Renal cortex interstitium (tissue), 15 donors: ENCODE measurements at places on chromosomes 4 and X.
A peak's percentile ranks its signal among the peaks of the same experiment; 100 is the strongest.

DNA sequence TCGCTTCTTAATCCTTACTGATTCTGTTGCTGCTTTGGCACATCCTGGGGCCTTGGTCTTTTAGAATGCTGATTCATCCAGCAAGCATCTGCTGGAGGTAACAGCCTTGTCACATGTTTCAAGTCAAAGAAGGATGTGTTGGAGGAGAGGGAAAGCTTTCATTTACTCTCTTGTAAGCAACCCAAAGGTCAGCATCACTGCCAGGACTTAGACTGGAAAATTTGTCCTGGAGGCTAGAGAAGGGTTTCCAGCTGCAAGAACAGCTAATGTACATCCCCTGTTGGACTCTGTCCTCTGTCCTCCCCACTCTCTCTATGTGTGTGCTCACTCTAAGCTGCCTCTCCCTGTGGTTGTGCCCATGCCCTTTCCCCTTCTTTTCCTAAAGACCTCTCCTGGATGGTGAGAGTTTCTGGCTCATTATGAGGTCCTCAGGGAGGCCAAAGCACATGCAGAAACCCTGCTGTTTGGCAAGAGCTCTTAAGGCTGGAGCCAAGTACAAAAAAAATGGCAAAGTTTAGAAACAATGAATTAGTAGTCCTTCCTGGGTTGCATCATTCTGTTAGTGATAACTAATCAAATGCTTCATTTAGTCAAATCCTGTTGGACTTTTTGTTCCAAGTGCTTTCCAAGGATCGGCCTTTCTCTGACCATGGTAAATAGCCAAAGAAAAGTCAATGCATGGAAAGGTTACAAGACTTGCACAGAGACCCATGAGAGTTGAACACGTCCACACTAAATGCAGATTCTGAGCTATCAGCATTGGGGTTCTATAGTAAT is 13.4 kb upstream of the SRPX start:
- DNase-seq: no peak

DNA sequence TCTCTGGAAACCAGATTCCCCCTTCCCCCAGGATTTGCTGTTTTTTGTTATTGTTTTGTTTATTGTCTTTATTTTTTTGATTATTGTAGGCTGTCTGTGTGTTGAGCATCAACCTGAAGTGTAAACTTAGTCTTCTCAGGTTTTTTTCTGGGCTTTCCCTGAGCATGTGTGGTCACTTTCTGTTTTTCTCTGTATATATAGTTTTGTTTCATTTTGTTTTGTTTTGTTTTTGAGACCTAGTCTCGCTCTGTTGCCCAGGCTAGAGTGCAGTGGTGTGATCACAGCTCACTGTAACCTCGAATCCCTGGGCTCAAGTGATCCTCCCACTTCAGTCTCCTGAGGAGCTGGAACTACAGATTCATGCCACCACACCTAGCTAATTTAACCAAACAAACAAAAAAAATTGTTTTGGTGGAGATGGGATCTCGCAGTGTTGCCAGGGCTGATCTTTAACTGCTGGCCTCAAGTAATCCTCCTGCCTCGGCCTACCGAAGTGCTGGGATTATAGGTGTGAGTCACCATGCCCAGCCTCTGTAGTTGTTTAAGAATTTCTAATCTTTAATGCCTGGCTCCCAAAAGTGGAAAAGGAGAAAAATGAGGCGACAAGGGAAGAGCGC is 9.1 kb downstream of the IL13RA1 start:
- no peak for DNase-seq

DNA sequence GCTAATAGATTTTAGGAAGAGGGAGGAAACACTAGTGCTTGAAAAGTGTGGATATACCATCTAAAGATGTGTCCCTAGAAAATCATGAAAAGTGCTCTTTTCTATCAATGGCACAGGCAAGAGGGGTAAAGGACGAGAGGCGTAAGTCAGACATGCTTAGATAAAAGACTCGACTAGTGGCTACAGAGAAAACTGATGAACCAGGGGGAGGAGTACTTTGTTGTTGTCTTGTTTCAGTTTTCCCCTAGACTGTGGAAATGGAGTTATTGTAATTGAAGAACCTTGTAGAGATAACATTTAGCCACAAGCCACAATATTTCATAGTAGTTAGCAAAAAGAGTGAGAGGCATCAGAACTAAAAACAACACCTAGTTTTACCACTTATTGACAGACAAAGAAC is 21.4 kb downstream of the GALNTL6 start:
- no peak for DNase-seq

DNA sequence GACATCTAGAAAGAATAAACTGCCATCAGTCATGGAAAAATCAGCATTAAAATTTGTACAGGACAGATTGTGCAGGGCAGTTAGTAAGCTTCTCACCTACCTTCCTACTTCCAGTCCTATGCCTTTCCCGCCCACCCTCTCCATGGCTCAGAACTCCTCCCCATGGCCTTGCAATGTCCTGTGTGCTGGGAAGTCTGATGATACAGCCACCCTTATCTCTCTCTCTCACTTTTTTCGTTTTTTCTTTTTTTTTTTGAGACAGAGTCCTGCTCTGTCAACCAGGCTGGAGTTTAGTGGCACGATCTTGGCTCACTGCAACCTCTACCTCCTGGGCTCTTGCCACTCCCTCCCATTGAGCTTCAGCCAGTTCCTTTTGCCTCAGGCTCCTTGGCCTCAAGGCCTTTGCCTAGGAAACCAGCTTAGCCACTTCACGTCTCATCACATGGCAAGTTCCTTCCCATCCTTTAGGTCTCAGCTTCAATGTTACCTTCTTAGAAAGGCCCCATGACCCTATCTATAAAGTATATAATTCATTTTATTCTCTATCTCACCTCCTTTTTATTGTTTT is 259.7 kb downstream of the NKX6-1 start:
- DNase-seq: no peak

DNA sequence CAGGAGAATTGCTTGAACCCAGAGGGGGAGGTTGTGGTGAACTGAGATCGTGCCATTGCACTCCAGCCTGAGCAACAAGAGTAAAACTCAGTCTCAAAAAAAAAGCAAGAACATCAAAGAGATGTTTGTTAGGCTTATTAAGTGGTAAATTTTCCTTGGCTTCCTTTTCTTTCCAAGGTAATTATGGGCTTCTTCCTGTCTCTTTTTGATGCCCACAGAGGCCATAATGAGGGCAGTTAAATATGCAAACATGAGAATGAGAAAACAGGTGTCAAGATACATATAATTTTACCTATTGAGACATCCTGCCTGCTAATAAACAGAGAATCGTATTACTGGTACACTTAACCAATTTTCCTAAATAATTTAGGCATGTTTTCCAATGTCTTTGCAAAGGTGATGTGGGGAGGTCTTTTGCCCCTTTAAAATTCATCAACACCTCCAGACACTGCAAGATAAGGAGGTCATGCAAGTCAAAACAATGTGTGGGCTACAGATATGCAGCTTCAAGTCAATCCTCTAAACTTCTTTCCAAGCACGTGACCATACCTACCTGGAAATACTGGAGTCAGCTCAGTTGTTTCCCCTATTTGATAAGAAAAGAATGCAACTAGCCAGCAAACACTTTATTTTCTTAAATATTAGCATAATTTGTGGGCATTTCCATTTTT is 2.7 kb downstream of the SLC39A8 start:
- no peak for DNase-seq

DNA sequence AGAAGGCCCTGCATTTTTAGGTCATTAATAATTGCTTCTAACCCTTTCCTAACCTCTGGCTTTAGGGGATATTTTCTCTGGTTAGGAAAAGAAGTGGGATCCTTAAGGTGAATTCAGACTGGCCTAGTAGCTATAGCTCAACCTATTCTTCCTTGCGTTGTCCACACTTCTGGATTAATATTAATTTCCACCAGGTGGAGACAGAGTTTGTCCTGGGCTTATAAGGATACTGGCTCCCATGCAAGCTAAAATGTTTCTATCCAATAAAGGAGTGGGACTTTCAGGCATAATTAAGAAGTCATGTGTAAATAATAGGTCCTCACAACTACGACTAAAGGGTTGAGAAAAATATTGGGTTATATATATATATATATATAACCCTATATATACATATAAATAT is 860.0 kb upstream of the POU3F4 start:
- DNase-seq: no peak

DNA sequence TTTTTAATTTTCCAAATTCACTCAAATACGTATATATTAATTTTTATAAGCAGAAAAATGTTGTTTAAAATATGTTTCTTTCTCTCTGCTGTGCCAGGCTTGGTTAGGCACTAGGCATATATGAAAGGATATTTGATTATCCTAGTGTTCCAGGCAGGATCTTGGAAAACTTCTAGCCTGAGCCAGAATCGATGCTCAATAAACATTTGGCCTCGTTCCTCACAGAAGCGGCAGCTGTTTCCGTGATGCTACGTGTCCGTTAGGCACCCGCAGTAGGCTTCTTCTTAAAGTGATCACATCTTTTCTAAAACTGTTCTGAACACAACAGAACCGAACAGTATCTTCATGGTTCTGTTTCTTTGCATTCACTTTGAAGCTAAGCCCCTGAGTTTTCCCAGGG is 50.1 kb upstream of the CRMP1 start:
- no peak for DNase-seq

GRCh38 chr4:112526061-112526460 is 10.1 kb upstream of the NEUROG2 start:
- no peak for DNase-seq

GRCh38 chrX:1794586-1794985 is 179.7 kb downstream of the ASMT start:
- no peak for DNase-seq

- DNase-seq: peak; percentile 6
Measured at GRCh38 chr4:9894644-9895332, 113.4 kb downstream of the DRD5 start.

- DNase-seq: no peak
Measured at GRCh38 chrX:10507876-10508275, 112.5 kb downstream of the MID1 start.

- DNase-seq: no peak
Measured at GRCh38 chr4:173752610-173753230, 222.7 kb upstream of the HAND2 start.

DNA sequence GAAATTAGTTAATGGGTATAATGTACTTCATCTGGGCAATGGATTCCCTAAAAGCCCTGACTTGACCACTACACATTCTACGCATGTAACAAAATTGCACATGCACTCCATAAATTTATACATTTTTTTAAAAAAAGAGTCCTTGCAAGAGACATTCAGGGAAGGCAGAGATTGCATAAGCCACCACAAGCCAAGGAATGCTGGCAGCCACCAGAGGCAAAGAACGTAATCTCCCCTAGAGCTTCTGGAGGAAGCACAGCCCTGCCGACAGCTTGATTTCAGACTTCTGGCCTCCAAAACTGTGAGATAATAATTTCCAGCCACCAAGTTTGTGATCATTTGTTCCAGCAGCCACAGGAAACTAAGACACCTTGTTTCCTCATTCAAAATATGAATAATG is 185.6 kb upstream of the GALNT7 start:
- no peak for DNase-seq

DNA sequence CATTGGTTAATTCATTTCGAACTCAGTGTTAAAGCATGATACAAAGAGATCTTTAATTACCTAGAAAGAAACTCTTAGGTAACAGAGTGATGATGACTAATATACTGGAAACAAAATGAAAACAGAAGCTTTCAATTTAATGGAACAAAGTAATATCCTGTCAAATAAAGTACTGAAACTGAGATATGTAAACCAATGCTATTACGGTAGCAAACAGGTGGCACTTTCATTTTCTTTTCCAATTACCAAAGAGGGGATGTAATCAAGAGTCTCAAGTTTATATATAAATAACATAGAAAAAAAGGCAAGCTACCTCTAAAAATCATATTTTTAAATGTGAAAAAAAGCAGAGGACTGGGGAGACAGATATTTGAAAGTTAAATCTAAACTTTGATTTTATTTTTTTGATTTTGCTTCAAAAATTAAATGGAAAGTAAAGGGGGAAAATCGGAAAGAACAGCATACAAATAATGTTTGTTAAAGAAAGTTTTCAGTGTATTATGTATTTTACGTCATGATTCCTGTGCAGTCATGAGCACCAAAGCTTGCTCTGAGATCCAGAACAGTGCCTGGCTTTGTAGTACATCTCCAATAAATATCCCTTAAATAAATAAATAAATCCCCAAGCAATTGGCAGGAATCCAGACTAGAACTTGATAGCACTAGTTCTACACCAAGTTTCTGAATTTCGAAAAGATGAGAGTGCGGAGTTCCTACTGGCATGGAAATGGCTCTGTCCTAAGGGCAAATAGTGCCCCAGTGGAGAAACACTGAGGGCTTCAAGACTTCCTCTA is 25.0 kb upstream of the RAPGEF2 start:
- DNase-seq: no peak

- no peak for DNase-seq
Measured at GRCh38 chrX:10166731-10167151, 10.0 kb downstream of the CLCN4 start.

- DNase-seq: no peak
Measured at GRCh38 chr4:110815950-110816349, 193.1 kb upstream of the PITX2 start.

DNA sequence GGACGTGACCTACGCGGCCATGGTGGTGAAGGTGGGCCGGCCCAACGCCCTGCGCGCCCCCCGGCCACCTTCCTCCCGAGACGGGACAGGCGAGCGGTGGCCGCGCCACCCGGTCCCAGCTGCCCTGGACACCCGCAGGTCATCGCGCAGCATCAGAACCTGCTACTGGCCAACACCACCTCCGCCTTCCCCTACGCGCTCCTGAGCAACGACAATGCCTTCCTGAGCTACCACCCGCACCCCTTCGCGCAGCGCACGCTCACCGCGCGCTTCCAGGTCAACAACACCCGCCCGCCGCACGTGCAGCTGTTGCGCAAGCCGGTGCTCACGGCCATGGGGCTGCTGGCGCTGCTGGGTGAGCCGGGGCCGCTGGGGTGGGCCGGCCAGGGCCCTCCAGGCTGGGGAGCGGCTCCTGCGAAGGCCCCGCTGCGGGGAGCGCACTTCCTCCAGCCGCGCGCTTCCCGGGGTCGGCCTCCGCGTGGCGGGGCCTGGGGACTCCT is 9.0 kb upstream of the SLC26A1 start:
- no peak for DNase-seq

- no peak for DNase-seq
Measured at GRCh38 chrX:152904151-152905080, 6.5 kb downstream of the ZNF185 start.
